ENCODE measurements at places on chromosomes 3 and 15. TPM values are rescaled to one million over a fixed set of nuclear protein-coding genes. Genes with fewer than 3 reads are reported as not detected.

The CPNE9 gene
- polyA plus RNA-seq = 0.03 TPM

The SLC22A14 gene
- 0.16 TPM for polyA plus RNA-seq

The EPHB3 gene
- polyA plus RNA-seq = 2.1 TPM

The DISP2 gene
- 0.08 TPM for polyA plus RNA-seq

The KNL1 gene
- polyA plus RNA-seq = 2.0 TPM

The BFSP2 gene
- not detected for polyA plus RNA-seq

The IL12A gene
- polyA plus RNA-seq = 0.97 TPM

The TMC3 gene
- polyA plus RNA-seq = not detected

The ROBO2 gene
- not detected for polyA plus RNA-seq

The IL5RA gene
- polyA plus RNA-seq = not detected

The CCR1 gene
- polyA plus RNA-seq = not detected

The SV2B gene
- polyA plus RNA-seq = not detected

The SMCO1 gene
- not detected for polyA plus RNA-seq

The SPESP1 gene
- not detected for polyA plus RNA-seq

The CLDN16 gene
- polyA plus RNA-seq = 0.02 TPM

The MITF gene
- polyA plus RNA-seq = 1.7 TPM

DNA sequence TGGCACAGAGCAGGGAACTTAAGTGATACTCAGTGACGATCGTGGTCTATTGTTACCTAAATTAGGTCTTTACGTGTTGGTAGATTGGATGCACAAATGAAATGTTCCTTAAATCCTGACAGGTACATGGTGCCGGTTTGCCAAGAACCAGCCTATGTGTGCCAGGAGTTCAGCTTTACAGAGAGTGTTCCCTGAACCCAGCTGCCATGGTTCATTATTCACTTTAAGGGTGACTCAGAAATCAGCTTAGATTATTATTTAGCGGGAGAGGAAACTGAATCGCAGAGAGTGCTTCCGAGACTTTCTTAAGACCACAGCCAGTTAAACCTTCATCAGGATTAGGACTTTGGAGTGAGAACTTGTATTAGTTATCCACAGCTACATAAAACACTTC lies 21.5 kb downstream of the FAM43A start:
- DNase-seq = no peak

- DNase-seq = no peak
Observed at GRCh38 chr3:4709341-4709740, 216.2 kb downstream of the ITPR1 start.

DNA sequence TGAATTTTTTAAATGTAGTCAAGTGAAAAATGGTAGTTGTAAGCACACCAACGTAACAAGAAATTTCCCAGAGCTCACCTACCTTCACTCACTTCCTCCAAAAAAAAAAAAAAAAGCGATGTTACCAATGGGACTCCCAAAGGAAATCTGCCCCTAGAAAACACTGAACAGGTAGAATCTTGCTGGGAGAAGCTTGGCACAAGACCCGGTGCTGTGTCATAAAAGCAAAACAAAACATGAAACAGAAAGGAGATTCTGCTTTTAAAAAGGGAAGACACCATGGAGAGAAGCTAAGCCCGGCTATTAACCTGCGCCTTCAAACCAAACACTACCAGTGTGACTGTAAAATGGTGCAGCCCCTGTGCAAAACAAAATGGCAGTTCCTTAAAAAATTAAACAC lies 40.5 kb downstream of the PGPEP1L start:
- no peak for DNase-seq

- DNase-seq = no peak
Observed at GRCh38 chr3:160084998-160085397, 96.4 kb downstream of the IL12A start.

DNA sequence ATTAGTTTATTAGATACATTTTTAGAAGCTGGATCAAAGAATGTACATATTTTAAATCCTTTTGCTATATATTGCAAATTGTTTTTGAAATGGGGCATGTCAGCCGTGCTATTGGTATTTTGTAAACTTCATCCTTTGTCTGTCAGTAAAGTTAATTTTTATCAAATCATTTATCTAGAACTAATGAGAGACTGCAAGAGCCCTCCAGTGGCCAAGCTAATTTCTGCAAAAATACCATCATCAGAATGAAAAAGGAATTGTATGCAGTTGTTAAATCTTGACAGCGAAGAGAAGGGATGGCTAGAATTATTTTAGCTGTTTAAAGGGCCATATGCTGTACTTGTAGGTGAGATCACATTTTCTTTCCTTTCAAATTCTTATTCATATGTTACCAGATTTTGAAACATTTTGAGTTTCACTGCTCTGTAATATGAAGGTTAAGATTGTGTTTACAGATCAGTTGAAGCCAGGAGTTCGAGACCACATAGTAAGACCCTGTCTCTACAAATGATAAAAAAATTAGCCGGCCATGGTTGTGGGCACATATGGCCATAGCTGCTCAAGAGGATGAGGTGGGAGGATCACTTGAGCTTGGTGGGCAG lies 8.1 kb upstream of the CLDN11 start:
- DNase-seq = no peak

GRCh38 chr3:24254649-24255048 lies 240.0 kb downstream of the THRB start:
- no peak for DNase-seq

GRCh38 chr3:57434041-57434440 lies 110.1 kb downstream of the DNAH12 start:
- peak; percentile 40 for DNase-seq

DNA sequence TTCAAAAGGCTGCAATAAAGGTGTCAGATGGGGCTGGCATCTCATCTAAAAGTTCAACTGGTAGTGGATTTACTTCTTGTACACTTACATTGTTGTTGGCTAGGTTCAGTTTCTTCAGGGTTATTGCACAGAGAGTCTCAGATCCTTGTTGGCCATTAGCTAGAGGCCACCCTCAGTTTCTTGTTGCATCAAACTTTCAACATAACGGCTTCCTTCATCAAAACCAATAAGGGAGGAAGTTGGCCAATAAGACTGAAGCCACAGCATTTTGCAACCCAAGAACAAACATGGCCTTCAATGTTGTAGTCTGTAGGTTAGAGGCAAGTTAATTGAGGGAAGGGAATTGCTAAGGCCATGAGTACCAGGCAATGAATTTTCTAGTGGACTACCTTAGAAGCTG lies 218.0 kb downstream of the ZBBX start:
- no peak for DNase-seq

DNA sequence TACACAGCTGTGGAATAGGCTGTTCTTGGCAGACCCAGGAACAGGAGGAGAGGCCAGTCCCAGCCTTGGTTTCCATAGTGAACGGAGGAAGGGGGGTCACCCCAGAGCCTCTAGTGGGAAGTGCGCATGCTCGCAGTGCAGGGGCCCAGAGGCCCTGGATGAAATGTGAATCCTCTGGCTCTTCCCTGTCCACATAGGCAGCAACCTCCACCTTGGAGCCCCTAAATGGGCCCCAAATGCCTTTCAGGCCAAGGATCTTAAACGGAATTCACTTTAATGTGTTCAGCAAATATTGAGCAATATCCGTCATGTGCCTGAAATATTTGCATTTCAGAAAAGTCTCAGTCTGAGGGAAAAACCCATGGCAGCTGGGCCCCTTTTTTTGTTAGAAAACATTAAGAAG lies 3.3 kb upstream of the NDN start:
- DNase-seq = peak; percentile 41

GRCh38 chr15:92676561-92676960 lies 21.0 kb upstream of the FAM174B start:
- no peak for DNase-seq

- DNase-seq = no peak
Observed at GRCh38 chr3:43676441-43676840, 14.3 kb upstream of the ABHD5 start.

- no peak for DNase-seq
Observed at GRCh38 chr3:73451301-73451944, 173.3 kb downstream of the PDZRN3 start.

GRCh38 chr3:97464035-97464434 lies 300.5 kb upstream of the ARL6 start:
- no peak for DNase-seq

GRCh38 chr15:75508840-75509532 lies 57.5 kb upstream of the SIN3A start:
- DNase-seq = peak; percentile 40

- DNase-seq = peak; percentile 12
Observed at GRCh38 chr3:150680562-150680961, 23.2 kb downstream of the ERICH6 start.

DNA sequence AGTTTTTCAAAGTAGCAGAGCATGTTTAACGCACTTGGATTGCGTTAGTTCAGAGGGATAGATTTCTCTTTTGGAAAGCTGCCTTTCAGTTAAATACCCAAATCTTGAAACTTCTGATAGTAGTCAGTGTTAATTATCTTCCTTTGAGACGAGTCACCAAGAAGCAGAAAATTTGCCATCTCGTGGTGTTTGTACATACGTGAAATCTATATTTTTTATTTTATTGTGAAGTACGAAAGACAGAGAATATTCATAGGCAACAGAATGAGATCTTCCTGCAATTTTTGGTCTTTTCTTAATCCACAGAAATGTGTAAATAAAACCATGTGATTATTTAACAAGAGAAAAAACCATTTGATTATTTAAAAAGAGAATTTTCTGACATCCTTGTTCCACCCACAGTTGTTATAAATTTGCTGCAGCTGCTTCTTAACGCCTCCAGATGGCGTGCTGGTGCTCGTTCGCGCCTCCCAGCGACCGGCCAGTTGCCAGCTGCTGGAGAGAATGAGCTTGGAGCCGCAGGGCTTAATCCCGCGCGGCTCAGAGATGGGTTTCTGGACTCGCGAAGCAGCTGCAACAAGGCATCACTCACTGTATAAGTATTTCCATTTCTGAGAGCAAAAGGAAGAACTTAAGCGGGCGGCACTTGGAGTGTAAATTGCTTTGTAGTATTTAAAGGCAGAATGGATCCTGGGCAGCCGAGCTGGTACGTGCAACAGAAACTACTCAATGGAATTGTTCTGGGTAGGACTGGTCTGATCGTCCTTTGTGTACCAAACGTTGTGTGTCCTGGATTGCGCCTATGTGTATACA lies 10.5 kb upstream of the SLITRK3 start:
- DNase-seq = peak; percentile 68

DNA sequence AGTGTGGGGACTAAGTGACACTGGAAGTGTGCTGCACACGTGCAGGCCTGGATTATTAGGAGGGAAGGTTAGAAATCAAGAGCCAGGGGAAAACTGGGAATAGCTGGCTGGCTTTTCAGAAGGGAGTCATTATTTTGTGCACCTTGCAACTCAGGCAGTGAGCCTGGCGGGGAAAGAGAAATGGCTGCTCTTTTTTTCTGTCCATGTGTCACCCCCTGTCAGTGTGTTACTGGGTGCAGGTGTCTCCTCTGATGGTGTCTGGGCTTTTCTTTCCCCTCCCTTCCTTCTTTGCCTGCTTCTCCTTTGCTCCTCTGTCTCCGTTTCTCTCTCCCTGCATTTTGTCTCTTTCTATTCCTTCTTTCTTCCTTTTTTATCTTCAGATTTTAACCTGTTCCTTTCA lies 130.7 kb downstream of the APBA2 start:
- no peak for DNase-seq

GRCh38 chr3:172279191-172279640 lies 169.0 kb downstream of the GHSR start:
- no peak for DNase-seq

GRCh38 chr3:156782319-156782718 lies 43.8 kb upstream of the LEKR1 start:
- DNase-seq = no peak

DNA sequence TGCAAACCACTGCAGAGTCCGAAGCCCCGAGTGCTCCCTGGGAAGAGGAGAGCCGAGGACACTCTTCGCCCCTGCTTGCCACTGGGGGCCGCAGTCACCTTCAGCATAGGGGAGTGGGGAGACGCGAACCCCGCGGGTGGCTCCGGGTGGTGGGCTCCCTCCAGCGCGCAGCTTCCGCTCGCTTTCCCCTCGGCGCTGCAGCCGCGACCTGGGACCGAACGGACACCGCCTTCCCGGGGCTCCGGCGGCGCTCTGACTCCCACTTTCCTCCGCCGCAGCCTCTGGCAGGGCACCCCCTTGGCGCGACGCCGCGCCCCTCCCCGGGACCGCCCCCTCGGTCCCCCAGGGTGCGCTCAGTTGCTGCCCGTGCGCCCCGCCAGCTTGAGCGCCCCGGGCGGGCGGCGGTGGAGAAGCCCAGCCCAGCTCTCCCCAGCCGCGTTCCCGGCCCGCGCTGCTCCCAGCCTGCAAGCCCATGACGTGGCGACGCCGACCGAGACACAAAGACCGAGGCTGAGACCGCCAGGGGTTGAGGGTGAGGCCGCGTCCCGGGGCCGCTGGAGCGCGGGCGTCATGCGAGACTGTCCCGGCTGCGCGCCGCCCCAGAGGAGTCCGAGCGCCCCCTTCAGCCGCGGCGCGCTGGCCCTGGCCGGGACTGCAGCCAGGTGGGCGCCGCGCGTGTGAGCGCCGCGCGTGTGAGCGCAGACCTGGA lies at the start of gene MINAR1:
TSS of gene MINAR1 (plus strand) at position 701 of the 709 bp plus-strand sequence. CDS start 23,812 bp downstream, outside the sequence.
- DNase-seq = peak; percentile 84

DNA sequence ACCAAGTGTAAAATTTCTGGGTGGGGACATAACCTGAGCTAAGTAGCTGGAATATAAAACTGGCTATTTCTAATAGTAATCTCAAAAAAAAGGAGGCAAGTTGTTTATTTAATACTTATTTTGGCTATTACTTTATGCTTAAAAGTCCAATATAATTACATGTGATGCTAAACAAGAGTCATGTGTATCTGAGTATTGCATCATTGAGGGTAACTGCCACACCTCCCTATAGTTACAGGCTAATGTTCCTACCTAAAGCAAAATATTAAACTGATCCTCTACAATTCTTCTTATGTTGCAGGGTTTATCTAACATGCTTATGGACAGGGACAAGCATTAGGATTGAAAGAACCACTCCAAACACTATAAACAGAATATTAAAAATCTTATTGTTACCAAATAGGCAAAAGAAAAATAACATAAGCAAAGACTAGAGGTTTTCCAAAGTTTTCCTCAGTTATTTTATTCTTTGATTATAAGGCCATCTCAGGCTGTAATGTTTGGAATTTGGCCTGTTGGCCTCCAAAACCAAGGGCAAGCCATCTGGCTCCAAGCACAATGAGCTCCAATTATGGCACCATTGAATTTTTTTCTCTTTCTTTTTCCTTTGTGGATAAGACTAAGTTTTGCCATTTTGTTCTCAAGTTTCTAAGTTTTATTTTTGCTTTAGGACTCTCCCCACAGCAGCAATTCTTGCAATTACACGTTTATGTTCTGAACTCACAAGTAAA lies 75.8 kb upstream of the ABI3BP start:
- no peak for DNase-seq

DNA sequence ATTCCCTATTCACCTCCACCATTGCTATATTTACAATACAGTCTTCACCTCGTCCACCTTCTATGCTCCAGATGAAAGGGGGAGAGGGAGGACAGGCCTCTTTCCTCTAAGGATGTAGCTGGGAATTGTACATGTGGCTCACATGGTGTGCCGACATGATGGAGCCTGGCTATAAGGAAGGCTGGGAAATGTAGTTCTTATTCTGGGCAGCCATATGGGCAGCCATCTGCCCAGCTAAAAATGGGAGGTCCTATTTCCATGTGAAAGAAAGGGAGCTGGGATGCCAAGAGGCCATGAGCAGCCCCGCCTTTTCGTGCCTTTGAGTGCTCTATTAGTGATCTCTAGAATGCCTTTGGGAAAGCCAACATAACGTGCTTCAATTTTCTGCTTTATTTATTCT lies 27.1 kb upstream of the MGLL start:
- no peak for DNase-seq

All from SK-N-SH (cell line).